Stimulated activated naive CD4-positive, alpha-beta T cell treated with Interleukin-2 at 50 U/mL for 16 hours (primary cell): ENCODE measurements at places on chromosomes 3 and 15.
A peak's percentile ranks its signal among the peaks of the same experiment; 100 is the strongest.

- DNase-seq: no peak
Observed at GRCh38 chr3:170735821-170736220, 134.2 kb downstream of the RPL22L1 start.

- no peak for DNase-seq
Observed at GRCh38 chr3:17355591-17355990, 386.8 kb downstream of the TBC1D5 start.

GRCh38 chr3:187717572-187717971, 15.2 kb upstream of the RTP2 start:
- no peak for DNase-seq

DNA sequence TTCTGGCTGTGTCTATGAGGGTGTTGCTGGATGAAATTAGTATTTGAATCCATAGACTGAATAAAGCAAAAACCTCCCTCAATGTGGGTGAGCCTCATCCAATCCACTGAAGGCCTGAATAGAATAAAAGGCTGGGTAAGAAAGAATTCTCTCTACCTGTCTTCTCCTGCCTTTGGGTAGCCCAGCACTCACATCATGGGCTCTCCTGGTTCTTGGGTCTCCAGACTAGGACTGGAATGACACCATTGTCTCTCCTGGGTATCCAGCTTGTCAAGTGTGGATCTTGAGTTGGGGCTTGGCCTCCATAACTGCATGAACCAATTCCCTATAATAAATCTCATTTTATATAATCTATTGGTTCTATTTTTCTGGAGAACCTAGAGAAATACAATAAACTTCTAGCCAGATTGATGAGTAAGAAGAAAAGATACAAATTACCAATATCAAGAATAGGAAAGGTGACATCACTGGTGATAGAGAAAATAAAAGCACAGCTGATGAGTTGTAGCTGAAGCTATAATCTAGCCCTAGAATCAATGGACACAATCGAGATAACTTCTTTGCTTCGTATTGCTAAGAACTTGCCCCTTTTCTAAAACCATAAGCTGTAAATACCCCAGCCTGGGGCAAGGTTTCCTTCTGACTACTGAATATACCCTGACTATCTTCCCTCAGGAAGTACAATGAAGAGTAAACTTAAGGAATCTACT, 106.4 kb downstream of the ANO10 start:
- DNase-seq: no peak

DNA sequence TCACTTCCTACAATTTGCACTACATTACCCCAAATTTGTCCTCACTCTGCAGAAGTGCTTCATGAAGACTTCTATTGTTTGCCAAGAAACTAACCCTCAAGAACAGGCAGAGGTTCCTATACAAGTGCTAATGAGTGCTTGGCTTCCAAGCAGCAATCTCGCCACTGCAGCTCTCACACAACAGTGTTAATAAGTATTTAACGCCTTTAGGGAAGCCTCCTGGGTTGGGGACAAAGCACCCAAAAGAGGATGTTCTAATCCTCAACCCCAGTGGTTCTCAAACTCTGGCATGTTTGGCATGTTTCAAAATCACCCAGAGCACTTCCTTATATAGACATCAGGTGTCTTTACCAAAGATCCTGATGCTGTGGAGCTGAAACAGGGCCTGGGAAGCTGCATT, 64.6 kb downstream of the ZIC4 start:
- DNase-seq: no peak

DNA sequence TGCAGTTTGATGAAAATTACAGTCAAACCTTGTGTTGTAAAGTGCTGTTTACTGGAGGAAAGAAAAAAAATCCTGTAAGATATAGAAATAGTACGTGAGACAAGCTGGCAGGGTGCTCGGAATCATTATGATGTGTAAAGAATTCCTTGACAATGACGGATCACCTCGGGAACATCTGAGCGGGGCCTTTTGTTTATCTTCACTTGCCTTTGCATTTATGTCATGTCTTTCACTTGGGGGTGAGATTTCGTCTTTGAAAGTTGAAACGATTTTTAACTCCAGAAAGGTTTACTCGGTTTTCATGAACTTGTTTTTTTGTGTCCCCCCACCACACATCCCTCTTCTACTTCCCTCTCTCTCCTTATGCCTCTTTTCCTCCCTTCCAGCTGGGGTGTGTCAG, 128.3 kb upstream of the VEPH1 start:
- no peak for DNase-seq

DNA sequence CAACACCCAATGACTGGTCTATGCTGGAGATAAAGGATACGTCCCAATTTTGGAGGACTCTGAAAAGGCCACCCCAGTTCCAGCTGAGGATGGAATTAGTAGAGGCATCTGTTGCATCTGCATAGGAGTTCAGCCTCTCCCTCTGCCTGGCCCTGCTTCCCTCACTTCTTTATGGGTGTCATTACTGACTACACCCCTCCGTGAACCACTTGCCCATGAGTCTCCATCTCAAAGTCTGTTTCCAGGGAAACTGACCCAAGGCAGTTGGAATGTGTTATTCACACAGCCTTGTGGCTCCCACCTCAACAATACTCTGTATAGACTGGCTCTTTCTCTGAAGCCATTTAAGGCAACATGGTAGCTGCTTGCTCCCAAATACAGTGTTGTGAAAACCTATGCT, 21.4 kb upstream of the PCOLCE2 start:
- no peak for DNase-seq

GRCh38 chr3:45134758-45135521, 11.2 kb downstream of the CDCP1 start:
- DNase-seq: no peak

- DNase-seq: no peak
Observed at GRCh38 chr3:62815981-62816380, 59.2 kb downstream of the CADPS start.

DNA sequence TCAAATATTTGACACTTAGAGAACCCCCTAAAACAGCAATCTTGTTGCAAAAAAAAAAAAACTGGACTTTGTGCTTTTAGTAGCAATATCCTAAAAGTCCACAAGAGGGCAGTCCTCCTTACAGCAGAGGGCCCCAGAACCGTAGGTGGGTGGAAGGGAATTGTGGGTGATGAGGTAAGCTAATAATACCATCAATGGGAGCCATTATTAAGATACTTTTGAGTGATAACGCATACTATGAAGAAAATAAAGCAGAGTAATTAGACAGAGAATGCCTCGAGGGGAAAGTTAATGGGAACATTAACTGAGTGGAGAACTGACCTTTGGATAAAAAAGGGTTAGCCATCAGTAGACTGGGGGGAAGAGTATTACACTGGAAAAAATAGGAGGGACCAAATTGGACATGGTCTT, 229.9 kb downstream of the THRB start:
- no peak for DNase-seq

GRCh38 chr15:31457161-31457560, 130.5 kb downstream of the KLF13 start:
- DNase-seq: no peak

- no peak for DNase-seq
Observed at GRCh38 chr3:54877730-54878129, 50.1 kb downstream of the LRTM1 start.

GRCh38 chr3:59531994-59532393, 482.2 kb upstream of the CFAP20DC start:
- no peak for DNase-seq

GRCh38 chr15:69337138-69337537, 38.4 kb downstream of the PAQR5 start:
- no peak for DNase-seq

GRCh38 chr3:2802429-2802828, 307.7 kb downstream of the IL5RA start:
- DNase-seq: no peak

DNA sequence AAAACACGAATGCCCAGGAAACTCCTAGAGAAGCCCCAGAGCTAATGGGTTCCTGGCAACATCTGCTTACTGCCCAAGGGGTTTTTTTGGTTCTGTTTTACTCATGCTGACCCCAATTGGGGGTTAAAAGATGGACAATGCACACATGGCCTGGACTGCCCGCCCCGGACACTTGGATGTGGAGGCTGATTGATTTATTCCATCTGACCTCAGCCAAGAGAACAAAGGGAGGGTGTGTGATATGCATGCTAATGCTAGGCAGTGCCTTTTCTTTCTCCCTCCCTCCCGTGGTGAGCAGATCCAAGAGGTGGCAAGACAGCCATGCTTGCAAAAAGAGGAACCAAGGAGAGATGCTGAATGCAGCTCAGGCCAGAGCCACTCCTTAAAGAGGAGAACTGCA, 3.3 kb upstream of the LRTM1 start:
- DNase-seq: no peak

- no peak for DNase-seq
Observed at GRCh38 chr3:117735481-117736101, 1026.0 kb downstream of the TUSC7 start.

- DNase-seq: no peak
Observed at GRCh38 chr3:52889901-52890300, 7.4 kb downstream of the STIMATE start.

DNA sequence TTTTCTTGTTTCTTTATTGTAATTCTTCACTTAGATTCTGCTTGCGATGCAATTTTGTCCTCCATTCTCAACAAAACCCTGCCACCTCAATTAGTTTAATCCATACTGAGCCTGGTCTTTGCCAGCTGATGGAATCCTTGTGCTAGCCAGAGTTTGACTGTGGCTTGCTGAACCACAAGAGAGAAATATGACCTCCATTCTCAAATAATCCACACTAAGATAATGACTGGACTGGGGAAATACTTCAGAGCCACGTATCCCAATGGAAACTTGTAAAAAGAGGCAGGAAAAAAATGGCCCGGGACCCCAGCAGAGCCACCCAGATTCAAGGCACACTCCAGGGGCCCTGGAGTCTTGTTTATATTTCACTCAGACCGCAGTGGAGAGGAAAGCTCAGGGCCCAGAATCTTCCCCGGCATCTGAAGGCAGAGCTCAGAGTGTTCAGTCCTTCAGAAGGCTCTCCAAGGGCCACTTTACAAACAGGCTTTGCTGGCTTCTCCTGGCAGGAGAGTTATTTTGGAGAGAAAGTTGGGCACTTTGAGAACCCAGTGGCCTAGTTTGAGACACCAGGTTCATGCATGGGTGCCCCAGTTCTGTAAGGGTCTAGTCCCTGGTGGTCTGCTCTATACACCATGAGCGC, 62.7 kb downstream of the SSUH2 start:
- DNase-seq: no peak

DNA sequence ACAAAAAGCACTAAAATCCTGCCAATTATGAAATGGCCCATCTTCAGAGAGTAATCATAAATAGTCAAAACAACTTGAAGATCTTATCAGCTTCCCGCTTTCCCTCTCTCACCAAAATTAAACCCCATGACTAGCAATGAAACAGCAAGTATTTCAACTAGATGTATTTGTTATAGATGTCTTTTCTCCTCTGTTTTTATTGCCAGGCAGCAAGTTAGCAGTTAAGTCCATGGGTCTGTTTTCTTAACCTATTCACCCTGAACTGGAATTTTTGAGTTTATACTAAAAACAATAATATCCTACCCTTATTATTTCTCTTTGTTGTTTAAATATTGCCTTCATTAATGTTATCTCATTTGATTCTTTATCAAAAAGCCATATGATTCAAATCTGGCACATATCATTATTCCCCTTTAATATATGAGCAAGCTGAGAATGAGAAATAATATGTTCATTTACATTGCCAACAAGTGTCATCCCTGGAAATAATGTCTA, 23.3 kb downstream of the AQP9 start:
- no peak for DNase-seq

- DNase-seq: no peak
Observed at GRCh38 chr15:70257573-70258248, 160.0 kb upstream of the TLE3 start.

DNA sequence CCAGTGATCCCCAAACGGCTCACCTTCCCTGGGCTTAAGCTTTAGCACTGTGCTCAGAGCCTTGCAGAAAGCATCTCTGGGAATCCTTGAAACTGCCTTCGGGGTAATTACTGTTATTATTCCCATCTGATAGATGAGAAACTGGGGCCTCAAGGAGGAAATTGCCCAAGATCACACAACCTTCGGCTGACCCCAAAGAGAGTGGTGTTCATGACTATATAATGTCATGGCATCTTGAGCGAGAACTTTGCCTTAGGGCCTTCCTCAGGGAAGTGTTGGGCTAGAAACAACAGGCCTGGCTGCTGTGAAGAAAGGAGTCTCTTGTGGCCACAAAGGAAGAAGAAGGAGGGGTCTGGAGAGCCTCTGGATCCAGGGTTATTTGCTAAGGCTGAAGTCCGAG, 388.7 kb upstream of the CFAP20DC start:
- no peak for DNase-seq

DNA sequence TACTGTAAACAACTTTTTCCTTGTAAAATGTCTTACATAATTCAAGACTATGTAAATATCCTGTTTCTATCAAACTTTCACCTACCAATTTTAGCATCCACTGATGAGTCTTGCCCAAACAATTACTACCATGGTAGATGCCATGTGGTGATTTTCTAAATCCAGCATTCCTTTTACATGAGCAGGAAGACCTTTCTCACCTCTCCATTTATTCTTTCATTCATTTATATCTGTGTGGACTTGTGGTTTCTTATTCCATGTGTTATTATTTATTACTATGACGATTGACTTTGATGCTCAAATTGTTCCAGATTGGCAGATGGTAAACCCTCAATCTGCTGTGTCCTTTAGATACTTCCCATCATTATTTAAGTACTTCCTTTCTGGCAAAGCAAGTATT, 62.4 kb downstream of the IFT57 start:
- DNase-seq: no peak

- no peak for DNase-seq
Observed at GRCh38 chr15:82640672-82641071, 6.5 kb downstream of the CPEB1 start.

- DNase-seq: no peak
Observed at GRCh38 chr3:188337232-188337631, 183.3 kb downstream of the LPP start.

- DNase-seq: no peak
Observed at GRCh38 chr3:127780536-127781400, 41.5 kb downstream of the MGLL start.

GRCh38 chr3:128487813-128488635, 5.0 kb downstream of the GATA2 start:
- peak; percentile 10 for DNase-seq

DNA sequence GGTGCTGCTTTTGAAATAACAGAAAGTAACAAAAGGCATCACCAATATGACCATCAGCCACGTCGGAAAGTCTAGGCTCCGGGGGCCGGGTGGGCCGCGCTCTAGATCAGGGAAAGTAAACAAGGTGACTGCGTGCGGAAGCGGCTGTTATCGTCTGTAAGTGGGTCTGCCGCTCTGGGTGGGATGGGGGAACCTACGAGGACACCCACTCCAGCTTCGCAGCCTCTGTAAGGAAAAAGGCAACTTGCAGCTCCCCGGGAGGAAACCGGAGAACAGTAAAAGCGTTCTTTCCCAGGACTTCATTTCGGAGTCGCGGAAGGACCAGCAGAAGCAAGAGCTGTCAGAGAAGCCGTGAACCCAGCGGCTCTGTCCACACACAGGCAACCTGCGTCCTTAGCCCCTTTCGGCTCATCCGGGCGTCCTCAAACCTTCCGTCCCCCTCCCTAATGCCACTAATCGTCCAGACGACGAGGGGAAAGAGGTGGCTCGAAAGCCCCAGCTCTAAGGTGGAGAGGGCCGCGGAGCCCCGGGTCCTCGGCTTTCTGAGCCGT, 461 bp downstream of the XRN1 start:
- DNase-seq: peak; percentile 44

- no peak for DNase-seq
Observed at GRCh38 chr3:151120409-151120808, 34.9 kb downstream of the MED12L start.
